ENCODE measurements at places on chromosomes 7 and 10.
A peak's percentile ranks its signal among the peaks of the same experiment; 100 is the strongest.

GRCh38 chr7:155985518-155986250 is 173.4 kb upstream of the SHH start:
- DNase-seq = no peak

DNA sequence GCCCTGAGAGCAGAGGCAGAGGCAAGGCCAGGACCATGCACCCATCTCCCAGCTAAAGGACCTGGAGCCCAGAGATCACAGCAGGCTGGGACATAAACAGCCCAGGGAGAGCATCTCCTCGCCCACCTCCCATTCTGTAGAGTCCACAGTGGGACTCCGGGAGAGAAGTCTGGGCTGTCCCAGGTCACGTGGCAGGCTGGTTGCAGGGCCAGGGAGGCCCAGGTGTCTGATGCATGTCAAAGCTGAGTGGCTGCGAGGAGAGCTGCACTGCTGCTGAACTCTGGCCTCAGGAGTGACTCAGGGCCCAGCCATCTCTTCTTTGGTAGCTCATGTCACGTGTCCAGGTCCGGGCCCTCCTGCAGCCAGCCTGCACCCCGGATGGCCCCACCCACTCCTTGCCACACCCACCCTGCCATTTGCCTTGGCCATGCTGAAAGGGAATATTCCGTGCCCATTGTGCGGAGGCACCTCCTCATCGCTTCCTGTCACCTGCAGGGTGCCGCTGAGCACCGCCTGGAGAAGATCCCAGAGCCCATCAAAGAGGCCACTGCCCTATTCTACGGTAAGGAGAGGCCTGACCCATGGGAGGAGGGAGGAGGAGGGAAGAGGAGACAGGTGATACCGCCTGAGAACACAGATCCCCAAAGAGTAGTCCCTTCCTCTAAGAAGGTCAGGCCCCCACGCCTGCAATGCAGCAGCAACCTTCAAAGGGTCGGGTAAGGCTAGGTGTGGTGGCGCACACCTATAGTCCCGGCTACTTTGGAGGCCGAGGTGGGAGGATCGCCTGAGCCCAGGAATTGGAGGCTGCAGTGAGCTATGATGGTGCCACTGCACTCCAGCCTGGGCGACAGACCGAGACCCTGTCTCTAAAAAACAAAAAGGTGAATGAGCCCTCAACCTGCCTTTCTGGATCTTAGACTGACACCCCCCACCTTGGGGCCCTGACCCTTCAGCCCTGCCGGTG is 12.6 kb upstream of the SH2B2 start:
- DNase-seq = peak; percentile 76

DNA sequence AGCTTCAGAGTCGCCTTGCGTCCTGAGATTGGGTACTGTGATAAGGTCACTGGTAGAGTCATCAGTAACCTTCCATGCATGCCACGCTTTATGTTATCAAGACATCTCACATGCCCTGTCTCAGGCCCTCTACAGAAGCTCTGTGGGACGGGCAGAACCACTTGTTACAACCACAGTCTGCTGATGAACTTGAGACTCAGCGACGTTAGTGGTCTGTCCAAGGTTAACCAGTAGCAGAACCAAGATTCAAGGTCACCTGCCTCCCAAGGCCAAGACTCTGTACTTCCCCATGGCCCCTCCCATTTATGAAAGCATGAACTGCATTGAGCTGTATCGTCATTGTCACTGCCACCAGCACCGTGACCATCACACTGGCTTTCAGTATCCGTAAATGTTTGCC is 15.0 kb downstream of the IQCE start:
- no peak for DNase-seq

DNA sequence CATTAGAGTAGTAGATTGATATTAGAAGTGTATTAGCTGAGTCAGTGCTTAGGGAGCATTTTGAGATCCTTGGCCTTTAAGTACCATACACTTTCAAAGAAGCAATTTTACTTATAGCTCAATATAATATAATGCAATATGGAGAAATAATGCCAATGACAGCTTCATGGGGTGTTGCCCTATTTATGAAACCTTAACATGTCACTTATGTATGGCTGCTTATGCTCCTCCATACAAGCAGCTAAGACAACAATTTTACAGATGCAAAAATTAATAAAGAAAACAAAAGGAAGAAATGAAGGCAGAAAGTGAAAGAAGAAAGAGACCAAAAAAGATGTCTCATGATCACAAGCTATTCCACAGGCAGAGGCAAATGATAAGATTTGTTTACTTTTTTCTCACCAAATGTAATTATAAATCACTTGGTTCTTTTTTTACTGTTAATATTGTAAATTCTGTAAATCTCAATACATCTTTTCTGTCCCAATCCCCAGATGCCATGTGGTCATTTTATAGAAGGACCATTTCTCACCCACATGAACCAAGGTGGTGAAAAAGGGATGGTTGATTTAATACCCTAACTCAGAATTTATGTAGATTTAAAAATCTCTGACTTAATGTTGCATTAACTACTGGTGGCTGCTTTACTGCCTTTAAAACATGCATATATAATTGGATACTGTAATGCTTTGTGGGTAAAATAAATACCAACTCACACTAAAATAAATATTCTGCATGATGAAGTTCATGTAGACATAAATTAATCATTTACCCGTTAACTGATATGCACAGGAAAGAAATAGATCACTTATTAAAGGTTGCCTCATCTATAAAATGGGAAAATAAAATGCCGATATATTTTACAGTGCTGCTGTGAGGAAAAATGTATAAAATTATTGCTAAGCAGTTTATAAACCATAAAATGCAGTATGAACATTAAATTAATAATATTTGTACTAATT is 33.5 kb upstream of the RHOBTB1 start:
- no peak for DNase-seq

- DNase-seq = no peak
Measured at GRCh38 chr7:50287129-50287528, 17.4 kb upstream of the IKZF1 start.

GRCh38 chr7:84009051-84009450 is 185.5 kb downstream of the SEMA3A start:
- DNase-seq = no peak

DNA sequence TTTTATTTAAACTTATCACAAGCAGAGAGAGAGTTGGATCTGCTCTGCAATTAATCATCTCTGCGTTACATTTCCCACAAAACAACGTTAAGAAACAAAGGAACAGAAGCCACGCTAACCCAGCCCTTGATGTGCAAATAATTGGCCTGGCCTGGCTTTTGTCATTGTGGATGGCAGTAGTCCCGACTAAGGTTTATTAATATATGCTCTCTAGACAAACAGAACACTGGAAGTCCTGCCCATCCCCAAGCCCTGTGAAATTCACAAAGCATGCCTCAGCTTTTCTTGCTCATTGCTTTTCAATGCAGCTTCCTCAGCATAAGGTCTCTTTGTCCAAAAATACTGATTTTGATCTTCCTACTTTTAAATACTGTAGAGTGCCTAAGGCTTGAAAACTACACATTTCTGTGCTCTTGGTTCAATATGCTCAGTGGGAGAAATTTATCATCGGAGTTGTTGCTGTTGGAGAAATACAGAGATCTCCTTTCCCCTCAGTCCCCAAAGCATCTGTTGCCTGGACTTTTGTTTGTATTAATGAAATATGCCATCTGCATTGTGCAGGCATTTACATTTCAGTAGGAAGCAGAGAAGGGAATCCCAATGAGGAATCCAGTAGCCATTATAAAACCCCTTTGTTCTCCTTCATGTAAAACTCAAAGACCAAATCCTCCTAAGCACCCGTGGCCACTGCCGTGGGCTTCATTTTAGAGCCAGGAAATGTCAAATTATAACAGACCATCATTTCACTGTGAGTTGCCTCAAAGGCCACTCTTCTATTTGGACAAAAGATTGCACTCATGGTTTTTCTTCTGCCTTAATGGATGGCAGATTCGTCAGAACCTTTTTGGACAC is 61.1 kb downstream of the SORCS1 start:
- DNase-seq = no peak

- DNase-seq = no peak
Measured at GRCh38 chr10:96255549-96256333, 15.6 kb downstream of the BLNK start.

- peak; percentile 5 for DNase-seq
Measured at GRCh38 chr7:135930565-135931461, 46.3 kb downstream of the MTPN start.

DNA sequence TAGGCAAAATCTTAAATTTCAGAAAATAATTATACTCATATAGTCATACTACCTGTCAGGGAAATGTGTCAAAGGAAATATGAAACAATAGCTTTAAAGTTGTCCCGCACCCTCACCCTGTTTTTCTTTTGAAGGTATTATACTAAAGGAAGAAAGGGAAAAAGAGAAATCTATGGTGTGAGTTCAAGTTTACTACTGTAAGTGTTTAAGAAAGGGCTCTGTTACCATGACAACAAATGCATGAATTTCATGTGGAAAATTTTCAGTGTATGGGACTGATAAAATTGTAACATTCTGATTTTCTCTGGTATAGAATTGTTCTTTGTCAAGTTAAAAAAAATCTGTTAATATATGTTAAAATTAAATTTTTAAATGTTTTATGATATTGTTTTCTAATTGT is 229.8 kb downstream of the ADK start:
- DNase-seq = no peak

GRCh38 chr10:77007834-77008233 is 629.8 kb downstream of the KCNMA1 start:
- no peak for DNase-seq

GRCh38 chr7:2306688-2307087 is 7.6 kb downstream of the SNX8 start:
- no peak for DNase-seq

DNA sequence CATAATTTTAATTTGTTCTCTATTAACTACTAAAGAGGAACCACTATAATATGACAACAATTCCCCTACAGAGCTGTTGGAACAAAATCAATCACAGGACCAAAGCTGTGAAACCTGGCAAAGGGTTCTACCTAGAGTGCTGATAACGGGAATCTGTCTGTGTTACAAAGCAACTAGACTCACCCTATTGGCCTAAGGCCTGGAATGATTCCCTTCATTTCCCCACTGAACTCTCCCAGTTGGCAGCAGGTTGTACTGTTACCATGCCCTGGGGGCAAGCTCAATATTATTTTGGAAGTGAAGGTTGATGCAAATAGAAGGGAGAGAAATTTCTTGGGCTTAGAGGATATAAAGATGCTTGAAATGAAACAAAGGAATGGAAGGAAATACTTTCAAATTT is 81.8 kb downstream of the SEMA3A start:
- no peak for DNase-seq

DNA sequence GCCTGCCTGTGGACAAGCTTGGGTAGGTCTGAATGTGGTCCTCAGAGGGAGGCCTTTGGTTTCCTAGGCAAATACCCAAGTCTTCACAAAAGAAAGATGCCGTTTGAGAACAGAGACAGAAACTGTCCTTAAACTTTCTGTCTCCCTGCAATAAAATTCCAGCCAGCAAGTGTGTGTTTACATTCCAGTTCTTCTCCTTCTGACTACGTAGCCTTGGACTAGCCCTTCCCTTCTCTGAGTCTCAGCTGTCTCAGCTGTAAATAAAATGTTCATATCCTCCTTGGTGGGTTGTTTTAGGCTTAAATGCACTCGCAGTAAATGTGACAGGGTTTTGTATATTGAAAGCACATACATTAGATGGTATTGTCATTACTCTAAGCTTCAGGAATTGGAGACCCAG is 561.2 kb upstream of the MKI67 start:
- DNase-seq = no peak

- DNase-seq = no peak
Measured at GRCh38 chr10:132328738-132329137, 3.3 kb upstream of the LRRC27 start.

DNA sequence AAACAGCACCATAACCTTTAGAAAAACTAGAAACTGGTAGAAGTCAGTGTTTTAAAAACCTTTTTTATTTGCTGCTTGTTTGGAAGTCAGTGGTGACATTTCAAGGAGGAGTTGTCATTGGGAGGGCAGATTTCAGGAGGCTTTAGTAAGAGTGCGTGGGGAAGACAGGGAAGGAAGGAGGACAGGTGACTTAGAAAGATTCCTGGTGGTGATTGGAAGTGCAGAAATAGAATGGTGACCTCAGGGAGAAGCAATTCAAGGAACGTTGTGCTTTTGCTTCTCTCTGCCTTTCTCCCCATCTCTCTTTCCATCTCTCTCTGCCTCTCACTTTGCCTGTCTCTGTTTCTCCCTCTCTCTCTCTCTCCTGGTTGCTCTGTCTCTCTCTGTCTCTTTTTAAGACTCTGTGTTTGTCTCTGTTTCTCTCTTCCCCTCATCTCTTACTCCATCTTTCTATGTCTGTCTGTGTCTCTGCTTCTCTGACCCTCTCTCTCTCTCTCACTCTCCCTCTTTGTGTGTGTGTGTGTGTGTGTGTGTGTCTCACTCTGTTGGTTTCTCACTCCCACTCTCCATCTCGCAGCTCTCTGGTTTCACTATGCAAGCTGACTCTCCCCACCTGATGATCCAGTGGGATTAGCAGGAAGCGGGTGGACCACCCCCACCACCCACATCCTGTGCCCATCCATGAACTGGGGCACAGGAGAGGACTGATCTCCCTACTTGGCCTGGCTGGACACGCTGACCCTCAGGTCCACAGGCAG is 10.9 kb upstream of the PFKP start:
- peak; percentile 34 for DNase-seq

DNA sequence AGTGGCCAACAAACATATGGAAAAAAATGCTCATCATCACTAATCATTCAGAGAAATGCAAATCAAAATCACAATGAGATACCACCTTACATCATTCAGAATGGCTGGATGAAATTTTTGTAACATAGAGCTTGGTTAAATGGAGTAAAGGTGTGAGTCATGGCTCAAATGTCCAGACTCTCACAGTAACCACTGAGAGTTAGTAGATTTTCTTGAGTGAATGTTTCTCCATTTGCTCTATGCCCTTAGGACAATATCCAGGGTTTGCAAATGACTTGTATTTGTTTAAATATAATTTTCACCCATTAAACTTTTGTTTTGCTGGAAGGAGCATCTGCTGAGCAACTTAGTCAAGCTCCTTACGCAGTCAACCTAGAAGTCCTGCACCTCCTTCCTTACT is 967.2 kb downstream of the XPNPEP1 start:
- no peak for DNase-seq

DNA sequence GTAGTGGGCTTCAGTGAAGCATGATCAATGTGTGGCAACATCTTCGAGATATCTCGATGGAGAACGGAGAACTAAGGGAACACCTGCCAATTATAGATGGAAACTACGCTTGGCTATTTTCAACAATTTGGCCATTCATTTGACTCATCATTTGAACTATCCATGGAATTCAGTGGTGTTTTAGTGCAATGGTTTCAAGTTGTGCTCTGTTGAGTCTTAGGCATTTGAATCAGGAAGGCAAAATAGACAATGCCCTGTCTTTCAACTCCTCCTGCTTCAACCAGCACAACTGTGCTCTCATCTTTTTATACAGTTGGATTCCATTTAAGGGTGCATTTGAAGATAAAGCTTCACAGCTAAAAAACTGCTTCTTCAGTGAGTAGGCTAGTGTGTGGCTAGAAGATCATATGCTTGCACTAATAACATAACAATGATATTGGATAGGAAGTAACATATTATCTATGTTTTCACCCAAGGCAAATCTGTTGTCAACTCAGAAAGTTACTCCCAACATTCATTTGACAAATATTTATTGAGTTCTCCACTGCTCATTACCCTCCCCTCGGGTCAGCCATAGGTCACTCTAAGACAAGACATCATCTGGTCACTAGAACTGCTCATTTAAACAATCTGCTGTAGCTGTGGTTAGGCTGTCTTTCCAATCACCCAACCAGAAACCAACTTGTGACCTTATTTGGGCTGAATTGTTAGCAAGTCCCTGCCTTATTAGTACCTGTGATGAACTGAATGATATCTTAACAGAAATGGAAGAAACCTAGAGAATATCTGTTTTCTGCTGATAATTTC is 314.1 kb upstream of the SP4 start:
- no peak for DNase-seq

- no peak for DNase-seq
Measured at GRCh38 chr10:6525599-6526165, 54.4 kb downstream of the PRKCQ start.

All from A172 (cell line).